Activated CD4-positive, alpha-beta T cell treated with anti-CD3 and anti-CD28 coated beads, Interleukin-2, Interleukin-4, amounts not matched to agents 100 ng/mL and 50 ng/mL, durations not matched to agents 16 hours and 8 hours (primary cell): ENCODE measurements at places on chromosomes 7 and 10.

GRCh38 chr10:21899736-21900135 is 103.8 kb downstream of the DNAJC1 start:
- no peak for DNase-seq

DNA sequence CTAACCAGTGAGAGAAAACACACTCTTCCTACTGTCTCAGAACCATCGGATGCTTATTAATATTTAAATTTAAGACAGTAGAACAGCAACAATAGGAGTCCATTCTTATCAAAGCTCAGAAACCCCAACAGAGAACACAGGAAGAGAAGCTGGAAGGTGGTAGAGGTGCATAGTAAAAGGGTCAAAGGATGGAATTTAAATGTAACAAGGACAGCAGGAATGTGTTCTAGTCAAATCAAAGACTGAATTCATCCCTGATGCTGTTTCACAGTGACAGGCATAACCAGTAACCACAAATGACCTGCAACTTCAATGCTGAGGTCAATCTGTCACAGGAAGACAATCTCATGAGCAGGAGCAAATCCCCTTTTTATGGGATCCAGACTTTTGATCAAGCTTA is 1259.7 kb downstream of the XPNPEP1 start:
- DNase-seq, result no peak

DNA sequence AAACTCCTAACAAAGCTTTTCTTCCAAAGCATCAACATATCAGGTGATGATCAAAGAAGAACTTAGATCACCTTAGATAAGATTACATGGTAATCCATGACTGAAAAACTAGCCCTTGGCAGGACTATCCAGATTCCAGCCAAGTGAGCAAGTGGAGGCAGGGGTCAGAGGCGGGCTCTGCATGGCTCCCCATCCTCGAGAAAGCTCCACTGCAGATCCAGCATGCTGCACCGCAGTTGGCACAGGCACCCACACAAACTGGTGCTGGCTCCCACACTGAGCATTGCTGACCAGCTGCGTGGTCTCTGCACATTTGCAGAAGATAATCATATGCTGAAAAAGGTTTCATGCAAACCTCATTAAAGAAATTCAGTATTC is 10.1 kb downstream of the PSAP start:
- no peak for DNase-seq

DNA sequence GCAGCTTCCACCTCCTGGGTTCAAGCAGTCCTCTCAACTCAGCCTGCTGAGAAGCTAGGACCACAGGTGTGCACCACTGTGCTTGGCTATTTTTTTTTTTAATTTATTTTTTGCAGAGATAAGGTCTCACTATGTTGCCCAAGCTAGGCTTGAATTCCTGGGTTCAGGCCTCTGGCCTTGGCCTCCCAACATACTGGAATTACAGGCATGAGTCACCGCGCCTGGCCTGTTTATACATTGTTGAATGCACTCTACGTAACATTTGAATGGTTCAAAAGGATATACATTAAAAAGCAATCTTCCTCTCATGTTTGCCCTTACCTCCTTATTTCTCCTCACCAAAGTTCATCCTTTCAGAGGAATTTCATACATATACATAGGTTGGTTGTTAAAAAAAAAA is 7.2 kb upstream of the SNX10 start:
- no peak for DNase-seq

GRCh38 chr7:154741131-154741530 is 261.8 kb downstream of the PAXIP1 start:
- DNase-seq, result no peak

- DNase-seq, result no peak
These were observed 11.2 kb downstream of the C10orf120 start for GRCh38 chr10:122688293-122688989.

GRCh38 chr7:51067757-51068156 is 248.9 kb downstream of the COBL start:
- peak; percentile 44 for DNase-seq

GRCh38 chr7:11436316-11436715 is 395.7 kb downstream of the THSD7A start:
- DNase-seq, result no peak

DNA sequence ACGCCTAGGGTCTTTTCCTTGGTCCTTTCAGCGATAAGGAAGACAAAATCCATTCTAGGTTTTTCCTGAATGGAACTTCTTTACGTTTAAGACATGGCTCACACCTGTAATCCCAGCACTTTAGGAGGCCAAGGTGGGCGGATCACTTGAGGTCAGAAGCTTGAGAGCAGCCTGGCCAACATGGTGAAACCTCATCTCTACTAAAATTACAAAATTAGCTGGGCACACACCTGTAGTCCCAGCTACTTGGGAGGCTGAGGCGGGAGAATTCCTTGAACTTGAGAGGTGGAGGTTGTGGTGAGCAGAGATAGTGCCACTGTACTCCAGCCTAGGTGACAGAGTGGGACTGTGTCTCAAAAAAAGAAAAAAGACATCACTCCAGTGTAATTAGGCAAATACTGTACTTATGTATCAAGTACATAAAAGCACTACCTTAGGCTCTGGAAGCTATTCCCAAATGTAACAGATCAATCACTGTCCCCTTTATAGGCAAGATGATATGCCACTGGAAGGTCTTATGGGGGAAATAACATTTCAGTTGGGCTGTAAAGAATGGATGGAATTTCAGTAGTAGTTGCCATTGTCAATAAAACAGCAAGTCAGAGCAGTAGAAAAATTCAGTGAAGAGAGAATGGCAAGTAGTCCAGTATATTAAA is 5.7 kb downstream of the STK17A start:
- DNase-seq, result no peak

GRCh38 chr7:49707891-49708290 is 65.5 kb upstream of the VWC2 start:
- no peak for DNase-seq

- no peak for DNase-seq
These were observed 18.6 kb downstream of the PFKP start for GRCh38 chr10:3085785-3086567.

- DNase-seq, result no peak
These were observed 460.6 kb downstream of the CCSER2 start for GRCh38 chr10:84789026-84789425.

DNA sequence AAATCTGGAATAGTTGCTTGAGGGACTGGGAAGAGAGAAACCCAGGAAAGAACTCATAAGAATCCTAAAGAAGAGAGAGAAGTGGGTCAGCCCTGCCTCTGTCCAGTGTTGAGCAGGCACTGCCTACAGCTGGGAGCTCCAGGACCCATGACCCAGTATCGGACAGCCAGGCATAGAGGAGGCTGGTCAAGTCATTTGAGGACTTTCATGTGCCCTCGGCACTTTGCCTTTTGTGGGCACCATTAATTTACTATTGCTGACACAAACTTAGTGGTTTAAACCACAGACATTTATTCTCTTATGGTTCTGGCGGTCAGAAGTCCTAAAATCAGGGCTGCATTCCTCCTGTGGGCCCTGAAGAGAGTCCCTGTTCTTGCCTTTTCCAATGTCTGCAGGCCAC is 60.3 kb downstream of the CPXM2 start:
- DNase-seq, result no peak
